ENCODE measurements at places on chromosomes 16 and 17. TPM values are rescaled to one million over a fixed set of nuclear protein-coding genes. Genes with fewer than 3 reads are reported as not detected.

The NLK gene
- 14.7 TPM for total RNA-seq

The PRRT2 gene
- not detected for total RNA-seq

The CIBAR2 gene
- not detected for total RNA-seq

The CCL14 gene
- not detected for total RNA-seq

The SP6 gene
- not detected for total RNA-seq

The HYDIN gene
- not detected for total RNA-seq

The GP1BA gene
- not detected for total RNA-seq

The SEC14L5 gene
- 0.18 TPM for total RNA-seq

The SCO1 gene
- 30.7 TPM for total RNA-seq

The TMEM114 gene
- total RNA-seq: not detected

The KRTAP4-1 gene
- not detected for total RNA-seq

The KRT20 gene
- total RNA-seq: not detected

The IGSF6 gene
- total RNA-seq: not detected

The TEX14 gene
- total RNA-seq: not detected

The TMUB2 gene
- 26.8 TPM for total RNA-seq

The CLEC18B gene
- total RNA-seq: not detected

The NPB gene
- total RNA-seq: not detected

The ITGAL gene
- not detected for total RNA-seq

The ATAD5 gene
- total RNA-seq: 1.1 TPM

The TLCD1 gene
- 10.4 TPM for total RNA-seq

The ULK2 gene
- total RNA-seq: 17.0 TPM

The MAFG gene
- total RNA-seq: 8.3 TPM

All from myometrial cell (primary cell).